Kidney epithelial cell (primary cell): ENCODE measurements at places on chromosomes 3 and 15.

DNA sequence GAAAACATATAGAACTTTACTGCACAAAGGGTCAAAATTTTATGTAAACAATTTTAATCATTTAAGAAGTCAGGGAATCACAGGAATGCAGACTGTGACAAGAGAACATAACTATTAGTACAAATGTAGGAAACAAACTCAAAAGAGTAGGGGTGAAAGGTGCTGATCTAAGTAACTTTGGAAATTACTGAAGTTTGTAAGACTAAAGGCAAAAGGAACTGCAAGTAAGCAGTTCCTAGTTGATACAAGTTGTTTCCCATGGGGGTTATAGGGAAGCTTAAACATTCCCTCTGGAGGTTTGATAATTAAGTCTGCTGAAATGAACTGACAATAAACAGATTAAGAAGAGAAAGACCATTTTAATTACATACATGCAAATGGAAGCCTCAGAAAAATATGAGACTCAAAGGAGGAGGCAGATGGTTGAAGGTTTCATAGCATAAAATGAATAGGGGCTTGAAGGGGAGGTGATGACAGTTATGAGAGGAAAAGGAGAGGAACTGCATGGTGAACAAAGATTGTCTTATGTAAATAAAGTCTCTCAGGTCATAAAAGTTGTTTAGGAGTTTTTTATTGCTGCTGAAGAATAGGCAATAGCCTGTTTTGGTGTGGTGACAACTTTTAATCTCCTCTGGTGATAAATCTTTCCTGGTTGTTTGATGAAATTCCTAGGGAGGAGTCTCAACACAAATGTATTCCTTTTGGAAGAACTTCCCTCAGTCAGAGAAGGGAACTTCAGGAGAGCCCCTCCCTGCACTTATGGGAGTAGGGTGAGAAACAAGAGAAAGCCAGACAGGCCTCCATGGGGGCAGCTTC lies 17.1 kb downstream of the SETMAR start:
- no peak for DNase-seq

- DNase-seq = no peak
These were observed 163.6 kb downstream of the CTNNB1 start for GRCh38 chr3:41362638-41363559.

DNA sequence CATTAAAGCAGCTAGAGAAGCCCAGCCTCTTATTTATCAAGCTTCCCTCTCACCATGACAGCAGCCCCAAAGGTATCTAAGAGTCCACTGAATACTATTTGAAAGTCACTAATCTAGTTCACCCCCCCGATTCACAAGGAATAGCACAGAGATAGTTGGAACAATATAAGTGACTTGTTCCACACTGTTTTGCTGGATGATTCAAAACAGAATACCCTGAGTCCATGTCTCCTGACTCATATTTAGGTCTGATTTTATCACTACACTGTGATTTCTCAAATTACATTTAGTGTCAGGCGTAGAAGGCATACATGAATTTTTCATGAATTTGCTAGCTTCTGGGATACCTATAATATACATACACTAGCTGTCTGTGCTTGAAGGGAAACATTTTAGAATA lies 18.7 kb upstream of the EOGT start:
- no peak for DNase-seq

- DNase-seq = no peak
These were observed 744.7 kb downstream of the EPHA3 start for GRCh38 chr3:89851974-89852621.

GRCh38 chr15:75843678-75844581 lies 683 bp downstream of the UBE2Q2 start:
- DNase-seq = no peak

- peak; percentile 74 for DNase-seq
These were observed 15.2 kb downstream of the GNAI2 start for GRCh38 chr3:50251220-50251619.

- no peak for DNase-seq
These were observed 23.6 kb downstream of the DUT start for GRCh38 chr15:48354694-48355303.
